ENCODE measurements at places on chromosomes 2 and 18.

GRCh38 chr2:73897934-73898333, 5.1 kb downstream of the ACTG2 start:
- no peak for DNase-seq

- DNase-seq, result peak; percentile 44
These were observed 1.3 kb downstream of the INPP4A start for GRCh38 chr2:98445683-98446581.

DNA sequence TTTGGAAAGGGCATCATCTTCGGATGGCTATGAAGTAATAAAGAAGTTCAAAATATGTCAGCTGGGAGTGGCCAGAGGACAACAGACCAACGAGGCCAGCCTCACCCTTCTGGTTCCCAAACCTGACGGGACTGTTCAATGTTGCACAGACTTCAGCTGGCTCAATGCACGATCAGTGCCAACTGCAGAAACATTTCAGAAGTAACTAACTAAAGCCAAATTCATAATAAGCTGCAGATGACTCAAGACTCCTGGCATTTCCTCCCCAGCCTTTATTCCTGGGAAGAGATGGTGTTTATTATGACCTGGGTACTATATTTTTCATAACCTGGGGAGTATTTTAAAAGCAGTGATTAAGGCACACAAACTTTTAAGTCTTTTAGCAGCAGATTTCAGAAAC, 3.8 kb upstream of the ATP6V1C2 start:
- no peak for DNase-seq

- DNase-seq, result no peak
These were observed 26.2 kb downstream of the HK2 start for GRCh38 chr2:74860079-74860478.

- no peak for DNase-seq
These were observed 402.0 kb downstream of the RND3 start for GRCh38 chr2:150085478-150085877.

DNA sequence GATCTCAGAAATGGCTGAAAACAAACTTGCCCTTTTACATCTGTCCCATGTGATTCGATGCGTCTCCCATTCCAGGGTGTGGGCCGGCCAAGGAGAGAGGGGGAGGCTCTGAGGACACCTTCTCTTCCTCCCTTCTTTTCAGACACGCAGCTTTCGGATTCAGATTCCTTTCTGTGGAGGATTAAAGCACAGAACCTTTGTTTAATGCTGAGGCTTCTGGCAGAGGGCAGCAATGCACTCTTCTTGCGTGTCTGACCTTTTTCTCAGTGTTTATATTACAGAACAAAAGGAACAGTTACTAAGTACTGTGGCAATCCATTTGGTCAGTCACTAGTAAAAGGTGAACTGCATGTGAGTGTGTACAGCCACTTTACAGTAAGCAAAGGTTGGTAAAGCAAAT, 268.9 kb upstream of the CCDC68 start:
- DNase-seq, result no peak

GRCh38 chr18:13393338-13393737, 174.8 kb downstream of the LDLRAD4 start:
- DNase-seq, result no peak

Data from CD4-positive, alpha-beta T cell treated with Interleukin-10 for 1 hour (primary cell).